ENCODE measurements at places on chromosomes 3 and 15.

DNA sequence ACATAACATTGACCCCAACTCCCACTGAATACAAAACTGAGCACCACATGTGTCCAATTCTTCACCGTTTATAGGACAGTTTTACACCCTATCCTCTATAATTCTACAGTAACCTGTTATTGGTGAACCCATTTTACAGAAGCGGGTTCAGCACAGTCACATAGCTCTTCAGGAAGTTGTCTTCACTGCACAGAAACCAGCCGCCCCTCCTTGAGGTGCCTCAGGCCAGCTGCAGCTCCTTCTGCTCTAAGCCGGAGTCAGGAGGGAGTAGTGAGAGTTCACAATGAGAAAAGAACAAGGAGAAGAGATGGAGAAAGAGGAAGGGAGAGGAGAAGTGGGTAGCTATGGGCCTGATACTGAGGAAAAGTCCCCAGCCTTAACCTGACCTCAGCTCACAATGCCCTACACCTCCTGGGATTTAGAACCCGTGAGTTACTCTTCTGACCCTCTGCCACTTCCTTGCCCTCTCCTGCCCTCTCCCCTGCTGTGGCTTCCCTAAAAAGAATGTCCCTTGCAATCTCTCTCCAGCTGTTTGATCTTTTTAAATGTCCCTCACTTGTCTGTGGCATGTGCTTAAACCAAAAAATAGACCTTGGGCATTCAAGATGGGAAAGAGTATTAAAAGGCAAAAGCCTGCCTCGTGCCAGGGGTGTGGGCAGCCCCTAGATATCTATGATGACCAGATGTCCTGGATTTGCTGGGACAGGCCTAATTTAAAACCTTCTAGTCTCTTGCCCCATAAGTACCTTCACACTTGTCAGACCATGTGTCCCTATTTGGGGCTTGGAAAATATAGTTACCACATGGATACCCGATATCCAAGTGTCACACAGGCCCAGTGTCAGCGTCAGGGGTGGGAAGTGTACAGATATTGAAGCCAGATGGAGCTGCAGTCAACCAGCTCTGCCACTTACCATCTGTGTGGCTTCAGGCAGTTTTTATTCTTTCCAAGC lies 71.3 kb upstream of the HES1 start:
- no peak for DNase-seq

DNA sequence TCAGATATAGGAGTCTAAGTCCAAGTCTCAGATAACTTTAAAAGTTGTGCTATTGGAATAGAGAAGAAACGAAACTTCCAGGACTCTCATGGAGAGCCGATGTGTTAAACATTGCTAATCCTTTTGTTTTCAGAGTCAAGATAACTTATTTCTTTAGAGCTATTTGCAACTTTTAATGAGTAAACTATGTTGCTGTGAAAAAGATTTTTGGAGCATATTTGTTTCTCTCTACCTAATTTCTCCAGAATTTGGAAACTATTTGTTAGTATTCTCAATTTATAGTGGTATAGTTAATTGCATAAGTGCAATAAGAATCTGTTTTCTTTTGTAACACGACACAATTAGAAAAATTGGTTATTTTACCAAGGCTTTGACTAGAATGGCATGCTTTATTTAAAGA lies 588.9 kb downstream of the NTRK3 start:
- DNase-seq, result no peak

GRCh38 chr3:33900809-33901505 lies 102.5 kb downstream of the PDCD6IP start:
- no peak for DNase-seq

GRCh38 chr3:144358191-144358590 lies 386.6 kb downstream of the DIPK2A start:
- no peak for DNase-seq

GRCh38 chr15:89593018-89593417 lies 17.7 kb downstream of the TICRR start:
- no peak for DNase-seq
